ENCODE measurements at places on chromosomes 16 and 17.

- no peak for DNase-seq
These were observed 9.2 kb upstream of the BAIAP2 start for GRCh38 chr17:81025741-81026129.

DNA sequence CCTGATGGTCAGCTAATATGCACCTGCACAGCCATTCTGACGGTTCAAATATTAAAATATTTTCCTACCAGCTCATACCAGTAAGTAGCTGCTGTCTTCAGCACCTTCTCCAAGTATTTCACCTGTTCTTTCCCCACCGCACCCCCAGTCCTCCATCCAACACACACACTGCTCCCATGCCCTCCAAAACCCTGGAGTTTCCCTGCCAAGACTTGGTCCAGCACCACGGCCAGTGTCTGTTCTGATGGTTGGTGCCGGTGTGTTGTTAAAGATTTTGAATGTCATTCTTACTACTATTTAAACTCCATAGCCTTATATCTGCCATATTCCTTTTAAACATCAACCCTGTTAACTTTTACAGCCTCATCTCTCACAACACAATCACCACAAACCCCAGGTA, 142.4 kb downstream of the GSG1L start:
- no peak for DNase-seq

- DNase-seq, result no peak
These were observed 35.8 kb downstream of the PLCG2 start for GRCh38 chr16:81814751-81815428.

- no peak for DNase-seq
These were observed 5.4 kb downstream of the PDE6G start for GRCh38 chr17:81650951-81651350.

- no peak for DNase-seq
These were observed 1.5 kb downstream of the MXRA7 start for GRCh38 chr17:76709077-76709950.

All from NCI-H187 (cell line).